Suprapubic skin (tissue), 4 donors: ENCODE measurements at places on chromosomes 6 and 20. TPM values are rescaled to one million over a fixed set of nuclear protein-coding genes. Genes with fewer than 3 reads are reported as not detected.

GRCh38 chr20:36473164-36473563, 68.2 kb upstream of the MYL9 start:
- DNase-seq, result no peak

DNA sequence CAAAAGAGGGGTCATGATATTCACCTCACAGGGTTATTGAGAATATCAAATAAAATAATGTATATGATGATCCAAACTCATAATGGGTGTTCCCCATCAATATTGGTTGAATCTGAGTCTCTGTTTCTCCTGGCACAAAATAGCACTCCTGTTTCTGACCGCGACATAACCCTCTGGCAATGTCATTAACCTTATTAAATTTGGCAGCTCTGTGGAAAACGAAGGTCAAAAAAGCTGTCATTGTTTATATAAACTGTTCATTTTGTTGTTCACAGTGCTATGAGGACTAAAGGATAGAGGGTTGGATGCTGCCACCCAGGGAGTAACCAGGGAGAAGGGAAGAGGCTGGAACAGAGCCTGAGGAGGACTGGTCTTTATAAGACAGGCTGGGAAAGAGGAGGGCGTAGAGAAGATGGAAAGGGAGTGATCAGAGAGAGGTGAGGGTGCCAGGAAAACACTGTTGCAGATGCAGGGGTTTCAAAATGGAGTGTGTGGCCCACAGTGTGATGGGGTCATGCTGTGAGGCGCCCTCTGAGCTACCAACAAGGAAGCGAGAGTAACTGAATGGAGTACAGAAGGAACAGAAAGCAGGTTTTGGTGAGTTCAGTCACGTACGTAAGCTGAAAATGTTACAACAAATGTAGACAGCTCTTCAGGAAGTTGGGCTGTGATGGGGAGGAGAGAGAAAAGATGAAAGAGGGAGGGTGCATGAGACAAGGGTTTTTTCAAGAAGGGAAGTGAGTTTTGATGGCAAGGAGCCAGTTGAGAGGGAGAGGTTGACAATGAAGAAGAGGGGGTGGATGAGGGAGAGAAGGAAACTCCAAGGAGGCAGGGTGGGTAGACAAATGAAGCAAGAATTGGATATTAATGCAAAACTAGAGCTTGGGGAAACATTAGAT, 251.6 kb upstream of the TAB2 start:
- no peak for DNase-seq

DNA sequence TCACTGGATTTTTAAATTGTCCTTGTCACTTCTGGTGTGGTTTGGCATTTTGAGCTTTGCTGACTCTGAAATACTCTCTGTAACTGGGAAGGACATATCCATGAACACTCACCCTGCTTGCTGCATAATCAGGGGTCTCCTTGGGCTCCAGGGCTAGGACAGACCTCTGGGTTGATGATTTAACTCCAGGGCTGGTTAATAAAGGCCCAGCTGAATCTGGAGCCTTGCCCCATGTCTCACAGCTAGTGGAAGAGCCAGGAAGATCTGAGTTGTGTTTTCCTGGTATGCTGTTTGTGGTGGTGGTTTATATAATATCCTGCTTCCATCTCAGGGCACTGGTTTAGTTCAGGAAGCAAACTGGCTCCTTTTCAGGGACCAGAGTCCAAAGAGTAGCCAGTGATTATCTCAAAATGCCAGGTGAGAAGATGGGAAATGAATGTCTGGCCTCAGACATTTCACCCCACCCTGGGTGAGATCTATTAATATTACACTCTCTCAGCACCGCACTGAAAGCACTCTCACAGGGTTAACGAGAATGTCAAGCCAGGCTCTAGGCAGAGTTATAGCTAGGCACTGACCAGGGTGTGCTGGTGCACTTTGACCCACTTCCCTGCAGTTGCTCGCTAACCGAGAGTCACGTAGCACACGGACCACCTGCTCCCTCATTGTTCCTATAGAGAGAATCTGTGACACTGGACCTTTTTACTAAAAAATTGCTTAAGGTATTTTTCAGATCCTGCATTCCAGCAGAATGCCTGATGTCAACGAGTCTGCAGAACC, 90.1 kb upstream of the SLC22A16 start:
- no peak for DNase-seq

GRCh38 chr6:128124713-128125112, 223.9 kb upstream of the THEMIS start:
- DNase-seq, result no peak

DNA sequence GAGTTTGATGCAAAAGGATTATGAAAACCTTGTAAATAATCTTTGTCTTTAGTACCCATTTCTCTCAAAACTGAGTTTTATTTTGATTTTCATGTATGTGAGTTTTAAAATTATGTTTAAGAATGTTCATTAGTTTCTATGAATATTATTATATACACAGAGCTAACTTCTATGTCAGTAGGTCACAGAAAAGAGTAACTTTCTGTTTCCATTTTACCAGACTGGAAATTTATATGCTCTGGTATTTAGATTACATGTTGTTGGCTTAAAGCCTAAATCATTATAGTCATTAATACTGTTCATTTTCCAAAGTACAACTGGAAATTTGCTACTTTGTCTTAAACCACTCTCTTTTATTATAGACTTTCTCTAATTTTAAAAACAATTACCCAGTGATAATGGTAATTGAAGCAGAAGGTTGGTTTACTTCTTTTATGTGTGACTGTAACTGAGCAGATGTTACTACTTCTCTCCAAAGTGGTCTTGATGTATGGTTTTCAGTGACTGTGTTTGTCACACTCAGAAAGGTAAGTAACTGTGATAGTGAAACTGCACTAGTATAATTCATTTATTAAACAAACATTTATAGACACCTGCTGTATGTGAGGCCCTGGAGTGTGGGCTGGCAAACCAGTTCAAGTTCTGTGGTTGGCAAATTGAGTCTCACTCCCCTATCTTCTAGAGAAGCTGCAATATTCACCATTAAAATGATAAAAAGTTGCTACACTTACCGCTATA, 13.2 kb downstream of the CRYBG1 start:
- DNase-seq, result no peak

DNA sequence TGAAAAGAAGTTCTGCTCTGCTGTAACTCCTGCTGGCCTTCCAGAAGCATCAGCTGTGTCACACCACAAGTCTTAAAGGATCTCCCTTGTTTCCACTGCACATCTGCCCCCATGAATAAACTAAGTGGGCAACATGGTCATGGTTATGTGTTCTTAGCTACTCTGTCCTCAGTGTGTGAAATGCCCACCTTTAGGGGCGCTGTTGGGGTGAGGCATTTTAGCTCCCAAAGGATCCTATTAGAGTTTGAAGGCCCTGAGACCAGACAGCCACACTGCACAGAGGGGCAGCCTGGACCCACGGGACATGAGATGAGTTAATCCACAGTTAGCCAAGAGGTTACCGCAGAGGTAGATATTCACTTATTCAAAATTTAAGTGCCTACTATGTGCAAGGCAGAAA, 294.3 kb upstream of the QKI start:
- DNase-seq, result no peak

DNA sequence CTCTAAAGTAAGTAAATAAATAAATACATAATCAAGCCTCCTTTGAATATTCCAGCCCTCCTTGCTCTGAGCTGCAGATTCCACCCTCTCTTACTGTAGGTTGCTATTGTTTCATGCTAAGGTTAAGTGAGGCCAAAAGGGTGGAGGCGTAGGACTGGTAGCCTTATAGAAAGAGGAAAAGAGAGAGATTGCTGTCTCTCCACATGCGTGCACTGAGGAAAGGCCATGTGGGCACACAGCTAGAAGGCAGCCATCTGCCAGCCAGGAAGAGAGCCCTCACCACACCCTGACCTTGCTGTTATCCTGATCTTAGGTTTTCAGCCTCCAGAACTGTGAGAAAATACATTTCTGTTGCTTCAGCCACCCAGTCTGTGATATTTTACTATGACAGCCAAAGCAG, 87.4 kb upstream of the SHLD1 start:
- DNase-seq, result no peak

DNA sequence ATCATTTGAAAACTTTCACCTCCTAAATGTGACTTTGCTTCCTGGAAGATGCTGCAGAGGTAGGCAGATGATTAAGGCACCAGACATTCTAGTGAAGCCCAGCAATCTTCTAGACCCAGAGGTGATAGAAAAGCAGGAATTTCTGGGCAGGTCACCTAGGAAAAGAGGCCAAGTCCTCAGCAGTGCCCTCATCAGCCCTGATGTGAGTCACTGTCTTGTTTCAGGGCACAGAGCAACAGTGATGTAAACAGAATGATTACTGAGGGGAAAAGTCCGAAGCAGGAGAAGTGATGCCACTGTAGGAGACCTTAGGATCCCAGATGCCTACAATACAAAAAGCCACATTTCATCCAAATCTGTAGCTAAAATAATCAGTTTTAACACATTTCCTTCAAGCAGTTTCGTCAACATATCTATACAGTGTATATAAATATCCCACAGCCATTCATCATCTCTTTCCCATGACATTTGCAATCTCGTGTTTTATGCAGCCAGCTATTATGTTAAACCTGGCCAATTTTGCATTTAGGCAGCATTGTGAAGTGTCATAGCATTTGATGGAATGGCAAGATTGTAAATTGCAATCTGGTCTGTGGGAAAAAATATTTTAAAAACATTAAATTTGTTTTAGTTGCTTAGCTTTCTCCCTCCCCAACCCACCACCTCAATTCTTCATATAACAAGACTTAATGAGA, 401.2 kb upstream of the RNF217 start:
- no peak for DNase-seq

GRCh38 chr20:17617212-17617867, 47.5 kb downstream of the DSTN start:
- peak; percentile 78 for DNase-seq

DNA sequence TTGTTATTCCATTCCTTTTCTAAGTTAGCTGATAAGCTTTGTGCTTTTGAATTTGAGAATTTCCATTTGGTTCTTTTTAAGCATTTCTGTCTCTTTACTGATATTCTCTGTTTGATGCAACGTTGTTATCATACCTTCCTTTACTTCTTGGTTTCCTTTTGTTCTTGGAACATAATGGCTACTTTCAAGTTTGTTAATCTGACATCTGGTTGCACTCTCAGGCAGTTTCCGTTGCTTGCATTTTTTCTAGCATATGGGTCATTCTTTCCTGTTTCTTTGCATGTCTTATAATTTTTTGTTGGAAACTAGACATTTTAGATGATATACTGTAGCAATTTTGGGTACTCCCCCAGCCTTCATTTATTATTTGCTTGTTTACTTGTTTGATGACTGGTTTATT, 12.5 kb downstream of the CDC5L start:
- DNase-seq, result no peak

DNA sequence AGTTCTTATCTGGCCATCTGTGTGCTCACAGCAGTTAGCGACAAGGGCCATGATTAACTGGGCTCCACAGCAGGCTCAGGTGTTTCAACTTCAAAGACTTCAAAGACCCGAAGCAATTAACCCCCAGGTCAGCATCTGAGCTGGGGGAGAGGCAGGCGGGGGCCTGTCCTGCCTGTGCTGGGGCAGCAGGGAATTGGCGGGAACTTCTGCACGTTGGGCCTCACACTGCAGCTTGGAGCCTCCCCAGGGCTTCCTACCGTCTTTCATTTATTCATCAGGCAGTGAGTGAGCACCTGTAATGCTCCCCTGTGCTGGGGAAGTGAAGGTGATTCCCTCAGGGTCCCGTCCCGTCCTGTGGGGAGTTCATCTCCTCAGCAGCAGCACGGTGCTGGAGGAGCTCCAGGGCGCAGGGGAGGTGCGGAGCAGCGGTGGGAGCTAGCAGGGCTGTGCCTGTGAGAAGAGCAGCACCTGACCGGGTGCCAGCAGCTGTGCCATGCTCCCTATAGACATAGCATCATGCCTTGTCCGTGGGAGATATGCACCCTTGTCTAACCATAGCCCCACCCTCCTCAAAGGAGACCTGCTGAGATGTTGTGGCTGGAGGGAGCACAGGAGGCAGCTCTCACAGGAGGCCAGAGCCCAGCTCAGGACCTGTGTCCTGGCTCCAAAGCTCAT, 51.8 kb upstream of the FRMD1 start:
- DNase-seq, result peak; percentile 36

DNA sequence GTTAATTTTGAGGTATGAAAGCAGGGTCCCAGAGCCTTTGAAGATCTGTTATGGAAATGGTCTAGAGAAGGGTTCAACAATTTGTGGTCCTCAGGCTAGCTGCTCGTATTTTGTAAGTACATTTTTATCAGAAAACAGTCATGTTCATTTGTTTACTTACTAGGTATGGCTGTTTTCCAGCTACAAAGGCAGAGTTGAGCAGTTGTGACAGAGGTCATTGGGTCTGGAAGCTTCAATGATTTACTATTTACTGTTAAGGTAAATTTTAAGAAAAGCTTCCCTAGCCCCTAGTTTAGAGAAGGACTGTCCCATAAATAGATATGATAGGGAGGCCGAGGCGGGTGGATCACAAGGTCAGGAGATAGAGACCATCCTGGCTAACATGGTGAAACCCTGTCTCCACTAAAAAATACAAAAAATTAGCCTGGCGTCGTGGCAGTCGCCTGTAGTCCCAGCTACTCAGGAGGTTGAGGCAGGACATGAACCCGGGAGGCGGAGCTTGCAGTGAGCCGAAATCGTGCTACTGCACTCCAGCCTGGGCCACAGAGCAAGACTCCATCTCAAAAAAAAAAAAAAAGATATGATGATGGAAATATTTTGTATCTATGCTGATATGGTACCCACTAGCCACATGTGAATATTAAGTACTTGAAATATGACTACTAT, 538.4 kb upstream of the CITED2 start:
- no peak for DNase-seq

GRCh38 chr6:52388790-52389189, 26.8 kb downstream of the PAQR8 start:
- DNase-seq, result no peak

GRCh38 chr6:22590423-22590822, 21.1 kb downstream of the HDGFL1 start:
- no peak for DNase-seq

- DNase-seq, result no peak
These were observed 259.6 kb downstream of the BCKDHB start for GRCh38 chr6:80366051-80366450.

- no peak for DNase-seq
These were observed 83.5 kb downstream of the NDUFAF5 start for GRCh38 chr20:13868331-13868730.

- no peak for DNase-seq
These were observed 195.7 kb downstream of the ALDH8A1 start for GRCh38 chr6:134754013-134754690.

GRCh38 chr6:35543459-35544193, 30.9 kb upstream of the TULP1 start:
- no peak for DNase-seq

- no peak for DNase-seq
These were observed 28.0 kb downstream of the DIDO1 start for GRCh38 chr20:62898093-62898964.

DNA sequence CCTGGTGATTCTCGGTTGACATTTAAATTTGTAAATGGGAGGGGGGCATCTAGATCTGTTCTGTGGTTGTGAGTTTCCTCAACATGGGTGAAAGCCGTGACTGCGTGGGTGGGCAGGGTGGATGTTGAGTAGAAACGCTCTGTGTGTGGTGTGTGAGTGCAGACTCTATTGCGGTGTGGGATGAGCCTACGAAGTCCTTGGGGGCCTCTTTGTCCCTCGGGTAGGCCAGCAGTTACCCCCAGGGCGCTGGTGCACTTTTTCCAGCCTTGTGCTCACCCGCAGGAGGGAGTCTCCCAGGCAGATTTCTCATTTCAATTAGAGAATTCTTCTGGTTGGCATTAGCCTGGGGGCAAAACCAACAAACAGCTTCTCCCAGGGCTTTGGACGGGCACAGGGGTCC, 10.6 kb downstream of the TOX2 start:
- DNase-seq, result no peak

HAO1 gene
- total RNA-seq, result not detected

CALHM4 gene
- total RNA-seq, result not detected

ARFGEF3 gene
- 12.1 TPM for total RNA-seq

SNPH gene
- total RNA-seq, result 2.8 TPM

MUC21 gene
- not detected for total RNA-seq

PNLDC1 gene
- 3.0 TPM for total RNA-seq

STK35 gene
- 23.2 TPM for total RNA-seq

MTFR2 gene
- total RNA-seq, result 4.7 TPM
